ENCODE measurements at places on chromosomes 11 and 22. TPM values are rescaled to one million over a fixed set of nuclear protein-coding genes. Genes with fewer than 3 reads are reported as not detected.

Gene SLC6A5
- total RNA-seq = not detected

Gene MS4A15
- total RNA-seq = not detected

Gene ARVCF
- total RNA-seq = 43.4 TPM

Gene OR52I2
- total RNA-seq = not detected

Gene MTCH2
- total RNA-seq = 65.6 TPM

Gene SYCE3
- total RNA-seq = not detected

Gene SPI1
- total RNA-seq = 9.2 TPM

Gene HORMAD2
- not detected for total RNA-seq

Gene NOL12
- 11.8 TPM for total RNA-seq

Gene TRIM51
- not detected for total RNA-seq

Gene NPAT
- total RNA-seq = 28.9 TPM

Gene TMEM151A
- 0.27 TPM for total RNA-seq

Gene TENM4
- 1.5 TPM for total RNA-seq

DNA sequence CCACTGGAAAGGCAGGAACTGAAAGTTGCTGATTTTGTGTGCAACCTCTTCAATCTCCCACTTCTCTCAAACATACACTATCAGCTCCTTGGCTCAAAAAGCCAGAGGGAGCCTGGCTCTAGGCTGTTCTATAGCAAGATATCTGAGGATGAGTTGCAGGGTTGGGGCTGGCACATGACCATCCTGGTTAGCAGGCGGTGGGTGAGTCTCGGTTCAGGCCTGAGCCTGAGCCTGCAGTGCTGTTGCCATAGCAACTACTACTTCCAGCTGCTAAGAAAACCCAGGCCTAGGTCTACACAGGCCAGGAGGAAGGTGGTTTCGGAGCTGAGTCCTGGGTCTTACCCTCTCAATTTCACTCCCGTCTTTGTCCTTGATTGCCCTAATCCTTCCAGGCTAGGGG lies 39.0 kb downstream of the CWC15 start:
- no peaks in the 10 kb centered on the region for H3K27me3 ChIP-seq
- H3K4me3 ChIP-seq = no peak overlapping the region
- no peak for DNase-seq
- H3K27ac ChIP-seq = peak overlapping the region; percentile 88

GRCh38 chr11:114683007-114683406 lies 4.7 kb downstream of the NXPE2 start:
- H3K27ac ChIP-seq = no peak overlapping the region
- no peaks in the 10 kb centered on the region for H3K36me3 ChIP-seq
- no peak overlapping the region for H3K4me3 ChIP-seq
- H3K4me1 ChIP-seq = no peaks in the 10 kb centered on the region
- no peak for DNase-seq

DNA sequence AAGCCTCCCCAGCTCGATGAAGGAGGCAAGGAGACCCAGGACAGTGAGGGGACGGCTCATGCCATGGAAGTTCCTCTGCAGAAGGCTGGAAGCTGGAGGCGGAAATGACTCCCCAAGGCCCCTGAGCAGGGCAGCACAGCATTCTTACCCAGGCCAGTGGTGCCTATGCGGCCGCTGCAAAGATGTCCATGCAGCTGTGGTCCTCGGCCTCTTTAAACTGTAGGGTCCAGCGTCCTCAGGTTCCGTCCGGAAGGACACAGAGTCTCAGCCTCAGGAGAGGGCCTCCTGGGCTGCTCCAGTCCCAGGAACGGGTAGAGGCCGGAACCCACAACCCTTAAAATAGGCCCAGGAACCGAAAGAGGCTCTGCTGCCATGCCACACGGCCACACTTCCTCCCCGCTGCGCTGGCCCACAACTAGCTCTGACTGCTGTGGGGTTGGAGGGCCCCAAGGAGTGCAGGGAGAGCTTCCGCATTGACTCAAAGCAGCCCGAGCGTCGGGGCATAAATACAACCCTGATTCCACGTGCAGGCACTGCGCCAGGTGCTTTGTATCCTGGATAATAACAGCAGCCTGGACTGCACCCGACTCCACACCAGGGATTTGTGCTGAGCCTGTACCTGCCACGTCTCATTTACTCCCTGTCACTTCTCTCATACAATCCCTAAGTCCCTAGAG lies 5.5 kb downstream of the KIAA0930 start:
- no peaks in the 10 kb centered on the region for H3K4me1 ChIP-seq
- no peak for DNase-seq

- H3K4me3 ChIP-seq = no peak overlapping the region
- no peaks in the 10 kb centered on the region for H3K4me1 ChIP-seq
- no peak for DNase-seq
- no peak overlapping the region for H3K27ac ChIP-seq
- H3K36me3 ChIP-seq = no peaks in the 10 kb centered on the region
These were observed 2.5 kb downstream of the PTGDR2 start for GRCh38 chr11:60852982-60853950.

DNA sequence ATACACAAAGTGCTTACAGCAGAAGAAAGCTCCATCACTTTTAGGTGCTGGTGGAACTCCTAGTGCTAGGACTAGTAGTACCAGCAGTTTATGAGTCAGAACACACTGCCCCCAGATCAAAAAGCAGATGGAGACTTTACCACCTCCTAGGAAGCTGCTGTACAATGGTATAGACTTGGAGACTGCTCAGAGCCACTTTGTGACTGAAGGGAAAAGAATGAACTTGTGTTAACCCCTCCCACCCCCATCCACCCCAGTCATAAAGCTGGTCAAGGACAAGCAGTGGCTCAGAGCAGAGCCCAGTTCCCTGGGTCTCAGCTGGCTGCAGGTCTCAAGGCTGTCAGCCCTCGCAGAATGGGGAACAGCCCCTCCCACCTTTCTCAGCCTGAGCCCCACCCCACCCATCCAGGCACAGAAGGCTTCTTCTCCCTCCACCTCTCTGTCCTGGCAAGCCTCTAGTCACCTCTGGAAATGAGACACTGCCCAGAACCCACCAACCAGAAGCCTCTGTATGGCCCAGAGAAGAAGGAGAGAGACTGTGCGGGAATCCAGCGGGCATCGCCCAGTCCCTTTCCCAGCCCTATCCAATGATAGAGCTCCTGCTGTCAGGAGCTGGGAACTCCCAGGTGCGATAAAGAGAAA lies 23.8 kb downstream of the PACSIN2 start:
- H3K4me3 ChIP-seq = no peak overlapping the region
- H3K36me3 ChIP-seq = no peaks in the 10 kb centered on the region
- no peak overlapping the region for H3K27ac ChIP-seq

DNA sequence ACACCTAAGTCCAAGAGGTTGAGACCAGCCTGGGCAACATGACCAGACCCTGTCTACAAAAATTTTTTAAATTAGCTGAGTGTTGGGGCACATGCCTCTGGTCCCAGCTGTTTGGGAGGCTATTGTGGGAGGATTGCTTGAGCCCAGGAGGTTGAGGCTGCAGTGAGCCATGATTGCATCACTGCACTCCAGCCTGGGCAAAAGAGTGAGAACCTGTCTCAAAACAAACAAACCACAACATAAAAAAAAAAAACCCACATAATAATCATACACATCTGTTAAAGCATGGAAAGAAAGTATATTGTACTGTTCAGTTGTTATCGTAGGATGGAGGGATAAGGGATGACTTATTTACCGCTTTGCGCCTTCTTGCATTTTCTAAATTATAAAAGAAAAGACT lies 35.9 kb upstream of the GRK2 start:
- DNase-seq = no peak
- H3K27ac ChIP-seq = no peak overlapping the region
- no peaks in the 10 kb centered on the region for H3K27me3 ChIP-seq
- H3K4me3 ChIP-seq = no peak overlapping the region

- no peaks in the 10 kb centered on the region for H3K36me3 ChIP-seq
- peak; percentile 56 for DNase-seq
- H3K27ac ChIP-seq = peak overlapping the region; percentile 33
- H3K4me1 ChIP-seq = peaks cover 9% of the 10 kb centered on the region
These were observed 8.7 kb downstream of the SNRPD3 start for GRCh38 chr22:24564376-24565058.

DNA sequence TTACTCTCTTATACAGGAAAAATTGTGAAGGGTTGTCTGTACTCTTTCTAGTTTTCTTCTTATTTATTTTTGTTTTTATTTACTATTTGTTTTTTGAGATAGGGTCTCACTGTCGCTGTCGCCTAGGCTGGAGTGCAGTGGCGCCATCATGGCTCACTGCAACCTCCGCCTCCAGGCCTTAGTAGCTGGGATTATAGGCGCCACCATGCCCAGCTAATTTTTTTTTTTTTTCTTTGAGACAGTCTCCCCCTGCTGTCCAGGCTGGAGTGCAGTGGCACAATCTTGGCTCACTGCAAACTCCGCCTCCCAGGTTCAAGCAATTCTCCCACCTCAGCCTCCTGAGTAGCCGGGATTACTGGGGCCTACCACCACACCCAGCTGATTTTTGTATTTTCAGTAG lies 18.4 kb downstream of the CUL5 start:
- no peak overlapping the region for H3K27ac ChIP-seq
- no peaks in the 10 kb centered on the region for H3K4me1 ChIP-seq
- no peak for DNase-seq
- no peaks in the 10 kb centered on the region for H3K36me3 ChIP-seq
- H3K27me3 ChIP-seq = no peaks in the 10 kb centered on the region
- H3K4me3 ChIP-seq = no peak overlapping the region

- no peak for DNase-seq
- no peaks in the 10 kb centered on the region for H3K27me3 ChIP-seq
- H3K36me3 ChIP-seq = no peaks in the 10 kb centered on the region
These were observed 1.5 kb downstream of the PRR33 start for GRCh38 chr11:1889941-1890855.

DNA sequence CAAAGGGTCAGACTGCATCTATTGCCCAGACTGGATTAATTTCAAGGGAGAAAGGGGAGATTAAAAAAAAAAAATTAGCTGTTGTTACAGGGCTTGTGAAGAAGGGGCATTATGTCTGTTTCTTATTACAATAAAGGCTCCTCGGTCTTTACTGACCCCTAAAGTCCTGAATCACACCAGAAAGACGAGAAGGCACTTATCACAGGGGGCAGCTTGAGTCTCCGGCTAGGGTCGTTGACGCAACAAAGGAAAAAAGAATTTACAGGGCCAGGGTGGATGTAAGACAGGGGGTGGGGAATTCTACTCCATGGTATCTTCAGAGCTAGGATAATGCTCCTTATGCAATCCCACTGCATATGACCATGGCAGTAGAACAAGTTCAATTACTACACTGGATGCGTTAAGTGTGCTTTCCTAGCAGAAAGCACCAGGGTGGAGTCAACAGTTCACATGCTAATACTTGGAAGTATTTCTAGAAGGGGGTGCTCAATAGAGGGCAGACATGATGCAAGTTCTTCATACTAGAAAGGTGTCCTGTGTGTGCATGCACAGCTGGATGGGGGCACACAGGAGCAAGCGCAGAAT lies 16.5 kb downstream of the DDX17 start:
- no peak overlapping the region for H3K27ac ChIP-seq
- no peak overlapping the region for H3K4me3 ChIP-seq
- H3K27me3 ChIP-seq = no peaks in the 10 kb centered on the region
- peaks cover 3% of the 10 kb centered on the region for H3K36me3 ChIP-seq
- no peaks in the 10 kb centered on the region for H3K4me1 ChIP-seq

DNA sequence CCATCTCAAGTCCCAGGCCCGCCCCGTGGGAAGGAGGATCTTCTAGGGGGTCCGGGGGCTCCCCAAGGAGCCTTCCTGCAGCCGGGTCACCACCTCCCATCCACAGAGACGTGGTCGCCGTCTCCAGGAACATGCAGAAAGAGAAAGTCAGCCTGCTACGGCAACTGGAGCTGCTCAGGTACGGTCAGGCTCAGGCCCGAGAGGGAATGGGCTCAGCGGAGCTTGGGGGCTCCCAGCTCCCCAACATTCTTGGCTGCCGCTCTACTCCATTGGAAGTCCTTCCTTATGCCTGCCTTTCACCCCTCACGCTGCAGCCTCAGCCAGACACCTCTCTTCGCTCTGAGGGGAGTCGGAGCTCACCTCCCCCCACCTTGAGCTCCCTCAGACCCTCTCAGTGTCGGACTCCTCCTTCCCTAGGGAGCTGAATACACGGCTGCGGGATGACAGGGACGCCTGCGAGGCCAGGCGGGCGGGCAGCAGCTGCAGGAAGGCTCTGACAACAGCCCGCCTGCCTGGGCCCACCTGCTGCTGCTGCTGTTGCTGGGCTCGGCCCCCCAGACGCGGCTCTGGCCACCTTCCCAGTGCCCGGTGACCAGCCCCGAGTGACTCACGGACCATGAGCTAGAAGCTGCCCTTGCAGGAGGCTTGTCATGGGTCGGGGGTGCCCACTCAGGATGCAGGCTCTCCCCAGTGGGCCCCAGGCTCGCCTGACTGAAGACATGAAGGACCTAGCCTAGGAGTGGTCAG lies 1.5 kb upstream of the CD151 start:
- H3K4me1 ChIP-seq = peaks cover 67% of the 10 kb centered on the region
- H3K4me3 ChIP-seq = no peak overlapping the region
- H3K27me3 ChIP-seq = peaks cover 24% of the 10 kb centered on the region
- H3K36me3 ChIP-seq = no peaks in the 10 kb centered on the region

- H3K4me1 ChIP-seq = no peaks in the 10 kb centered on the region
- H3K36me3 ChIP-seq = no peaks in the 10 kb centered on the region
- no peaks in the 10 kb centered on the region for H3K27me3 ChIP-seq
These were observed 79.9 kb upstream of the RAB1B start for GRCh38 chr11:66188580-66188979.

GRCh38 chr22:19065298-19065859 lies 56.8 kb downstream of the DGCR2 start:
- no peak for DNase-seq
- H3K27me3 ChIP-seq = no peaks in the 10 kb centered on the region
- H3K4me3 ChIP-seq = no peak overlapping the region
- H3K27ac ChIP-seq = no peak overlapping the region
- no peaks in the 10 kb centered on the region for H3K4me1 ChIP-seq

DNA sequence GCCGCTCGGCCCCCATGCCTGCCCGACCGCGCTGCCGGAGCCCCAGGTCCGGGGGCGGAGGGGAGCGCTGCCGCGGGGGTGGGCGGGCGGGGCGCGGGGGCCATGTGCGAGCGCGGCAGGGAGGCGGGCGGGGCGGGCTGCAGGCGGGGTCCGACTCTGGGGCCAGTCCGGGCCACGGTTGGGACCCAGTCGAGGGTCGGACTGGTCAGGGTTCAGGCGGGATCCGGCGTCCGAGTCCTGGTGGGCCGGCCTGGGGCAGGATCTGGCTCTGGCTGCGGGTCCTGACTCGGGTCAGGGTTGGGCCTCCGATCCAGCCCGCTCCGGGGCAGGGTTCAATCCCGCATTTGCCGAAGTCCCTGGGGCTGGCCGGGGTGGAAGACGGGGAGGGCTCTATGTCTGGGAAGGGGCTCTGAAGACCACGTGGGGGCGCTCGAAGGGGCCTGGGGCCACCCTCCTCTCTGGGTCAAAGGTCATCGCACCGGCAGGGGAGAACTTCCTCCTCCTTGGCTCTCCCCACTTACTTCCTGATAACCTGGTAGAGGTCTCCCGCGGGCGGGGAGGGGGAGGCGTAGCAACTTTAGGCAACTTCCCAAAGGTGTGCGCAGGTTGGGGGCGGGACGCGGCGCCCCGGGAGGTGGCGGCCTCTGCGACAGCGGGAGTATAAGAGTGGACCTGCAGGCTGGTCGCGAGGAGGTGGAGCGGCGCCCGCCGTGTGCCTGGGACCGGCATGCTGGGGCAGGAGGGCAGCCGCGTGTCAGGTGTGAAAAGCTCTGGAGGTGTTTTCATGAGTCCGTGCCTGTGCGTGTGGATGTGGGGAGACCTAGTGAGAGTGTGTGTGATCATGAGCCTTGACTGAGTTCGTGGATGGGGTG lies 603 bp downstream of the ESRRA start:
- peaks cover 12% of the 10 kb centered on the region for H3K4me1 ChIP-seq
- peak; percentile 66 for DNase-seq
- no peaks in the 10 kb centered on the region for H3K36me3 ChIP-seq
- H3K27me3 ChIP-seq = no peaks in the 10 kb centered on the region
- H3K27ac ChIP-seq = peak overlapping the region; percentile 92

All from uterus (tissue), 4 donors.